ENCODE measurements at places on chromosomes 6 and 20.

DNA sequence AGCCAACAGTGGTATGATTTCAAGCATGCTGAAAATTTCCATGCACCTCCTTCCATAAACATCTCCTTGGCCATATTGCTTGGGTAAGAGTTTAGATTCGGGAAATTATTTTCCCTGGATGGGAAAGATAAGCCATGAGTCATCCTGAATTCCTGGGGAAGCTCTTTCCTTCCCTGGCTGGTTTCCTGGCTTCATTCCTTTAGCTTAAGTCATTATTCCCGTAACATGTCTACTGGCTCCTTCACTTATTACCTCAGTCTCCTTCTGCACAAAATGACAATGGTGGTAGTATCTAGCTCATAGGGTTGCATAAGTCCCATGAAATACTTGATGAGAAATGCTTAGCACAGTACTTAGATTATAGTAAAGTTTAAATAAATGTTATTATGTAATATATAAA lies 27.6 kb downstream of the TINAG start:
- no peak for DNase-seq

GRCh38 chr6:156780962-156781853 lies 4.0 kb downstream of the ARID1B start:
- no peak for DNase-seq

- DNase-seq: no peak
Observed at GRCh38 chr6:46642928-46643751, 9.5 kb downstream of the CYP39A1 start.

DNA sequence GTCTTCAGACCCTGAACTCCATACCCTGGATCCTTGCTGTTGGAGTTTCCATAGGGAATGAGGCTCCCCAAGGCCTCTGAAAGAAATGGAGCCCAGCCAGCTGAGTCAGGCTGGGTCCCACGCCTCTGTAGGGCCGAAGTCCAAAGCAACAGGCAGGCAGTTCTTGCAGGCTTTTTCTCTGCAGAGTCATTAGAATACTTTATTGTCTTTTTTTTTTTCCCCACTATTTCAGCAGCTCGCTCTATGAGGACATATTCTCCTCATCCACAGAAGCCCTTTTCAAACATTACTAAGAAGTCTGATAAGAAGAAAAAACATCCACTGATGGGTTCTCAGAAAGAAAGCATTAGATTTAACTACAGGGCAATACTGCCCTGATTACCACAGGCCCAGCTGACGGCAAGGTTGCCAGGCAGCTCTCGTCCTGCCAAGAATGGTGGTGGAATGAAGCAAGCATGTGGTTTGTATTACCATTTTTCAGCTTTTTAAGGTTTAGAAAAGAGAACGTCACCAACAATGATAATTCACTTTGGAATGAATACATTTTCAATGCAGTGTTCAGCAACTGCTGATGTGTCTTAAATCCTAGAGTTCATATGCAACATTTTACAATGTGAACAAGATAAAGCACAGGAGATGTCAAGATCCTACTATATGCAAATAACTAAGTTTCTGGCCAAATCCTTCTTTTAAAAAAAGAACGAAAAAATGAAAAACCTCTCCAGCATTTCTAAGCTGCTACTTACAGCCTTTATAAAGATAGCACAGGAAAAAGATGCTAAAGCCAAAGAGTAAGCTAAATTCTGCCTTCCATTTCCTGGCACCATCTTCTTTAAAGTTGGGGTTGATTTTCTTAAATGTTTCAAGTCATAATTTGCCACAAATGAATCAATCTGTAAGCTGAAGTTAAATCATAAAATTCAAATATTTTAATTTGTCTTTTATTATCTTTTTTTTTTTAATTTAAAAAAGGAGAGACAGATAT lies 223.6 kb upstream of the CITED2 start:
- DNase-seq: no peak

DNA sequence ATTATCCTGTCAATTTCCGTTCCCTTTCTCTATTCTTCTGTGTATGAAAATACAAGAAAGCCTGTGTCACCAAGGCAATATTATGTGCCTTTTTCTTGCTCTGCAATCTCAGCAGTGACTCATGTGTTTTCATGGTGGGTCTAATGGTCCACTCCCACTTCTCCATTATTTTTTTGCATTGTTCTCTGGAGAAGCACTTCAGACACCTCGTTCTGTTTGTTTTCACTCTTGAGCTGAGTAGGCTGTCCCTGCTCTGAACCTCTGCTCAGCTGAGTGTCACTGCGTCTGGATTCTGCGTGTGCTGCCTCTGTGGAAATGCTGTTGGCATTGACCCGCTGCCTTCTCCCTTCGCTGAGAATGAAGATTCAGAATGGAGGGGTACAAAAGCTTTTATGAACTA lies 230.6 kb downstream of the TMEM242 start:
- no peak for DNase-seq

DNA sequence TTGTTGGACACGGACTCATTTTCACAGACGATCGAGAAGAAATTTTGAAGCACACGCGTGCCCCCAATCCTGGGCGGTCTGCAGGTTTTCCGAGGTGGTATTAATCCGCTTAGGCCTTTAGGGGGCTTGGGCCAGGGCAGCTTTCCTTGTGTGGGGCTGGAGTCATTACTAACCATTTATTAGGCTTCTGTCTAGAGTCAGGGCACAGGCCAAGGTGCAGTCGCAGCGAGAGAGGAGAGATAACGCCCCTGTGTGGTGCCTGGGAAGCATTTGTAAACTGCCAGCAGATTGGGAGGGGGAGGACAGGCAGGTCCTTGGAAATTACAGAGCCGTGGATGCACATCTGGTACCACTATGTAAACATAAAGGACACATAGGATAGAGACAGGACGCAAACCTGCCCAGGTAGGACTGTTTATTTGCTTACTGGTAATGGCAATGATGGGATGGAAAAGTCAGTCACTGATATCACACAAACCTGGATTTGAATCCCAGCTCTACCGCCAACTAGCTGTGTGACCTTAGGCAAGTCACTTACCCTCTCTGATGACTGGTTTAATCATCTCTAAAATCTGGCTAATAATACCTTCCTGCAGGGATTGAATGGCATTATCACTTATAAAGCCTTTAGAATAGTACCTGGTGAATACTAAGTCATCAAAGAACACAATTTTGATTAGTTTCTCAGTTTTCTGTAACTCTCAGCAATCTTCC lies 76.4 kb downstream of the TMEM242 start:
- DNase-seq: no peak

- no peak for DNase-seq
Observed at GRCh38 chr6:127462376-127462775, 3.2 kb upstream of the KIAA0408 start.

DNA sequence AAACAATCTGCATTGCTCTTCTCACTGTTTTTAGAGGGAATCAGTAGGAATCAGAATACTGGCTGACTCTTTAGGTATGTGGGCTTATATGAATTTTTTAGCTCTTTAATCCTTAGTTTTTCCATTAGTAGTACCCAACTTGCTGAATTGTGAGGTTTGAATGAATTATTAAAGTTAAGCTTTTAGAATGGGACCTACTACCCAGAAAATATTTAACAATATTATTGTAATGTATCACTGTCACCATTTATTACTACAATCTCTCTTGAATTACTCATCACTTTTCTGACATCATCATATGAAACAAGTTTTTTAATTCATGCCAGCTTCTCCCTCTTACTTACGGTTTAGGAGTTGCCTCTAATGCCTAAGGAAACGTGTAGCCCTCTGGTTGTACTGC lies 212.7 kb downstream of the BCKDHB start:
- DNase-seq: no peak

- DNase-seq: no peak
Observed at GRCh38 chr20:33431797-33432381, 11.7 kb downstream of the SNTA1 start.

GRCh38 chr6:33984466-33985312 lies 161.2 kb downstream of the GRM4 start:
- no peak for DNase-seq

- DNase-seq: no peak
Observed at GRCh38 chr20:59971428-59971827, 13.2 kb downstream of the CDH26 start.

DNA sequence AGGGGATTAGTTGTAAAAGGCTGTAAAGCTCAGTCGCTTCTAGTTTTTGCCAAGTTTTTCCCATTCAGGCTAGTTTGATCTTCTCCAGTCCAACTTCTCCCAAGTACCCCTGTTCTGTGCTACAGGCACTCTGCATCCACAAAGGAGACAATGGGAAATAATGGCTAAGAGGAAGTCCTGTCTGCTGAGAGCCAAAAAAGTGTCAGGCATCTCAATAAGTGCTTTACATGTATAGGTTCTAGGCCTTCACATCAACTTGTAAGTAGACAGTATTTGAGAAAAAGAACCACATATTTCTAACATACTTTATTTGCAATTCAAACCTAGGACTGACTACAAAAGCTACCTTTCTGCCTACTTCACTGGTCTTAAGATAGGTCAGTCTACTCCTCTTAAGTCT lies 4.9 kb downstream of the HTR1B start:
- DNase-seq: no peak

DNA sequence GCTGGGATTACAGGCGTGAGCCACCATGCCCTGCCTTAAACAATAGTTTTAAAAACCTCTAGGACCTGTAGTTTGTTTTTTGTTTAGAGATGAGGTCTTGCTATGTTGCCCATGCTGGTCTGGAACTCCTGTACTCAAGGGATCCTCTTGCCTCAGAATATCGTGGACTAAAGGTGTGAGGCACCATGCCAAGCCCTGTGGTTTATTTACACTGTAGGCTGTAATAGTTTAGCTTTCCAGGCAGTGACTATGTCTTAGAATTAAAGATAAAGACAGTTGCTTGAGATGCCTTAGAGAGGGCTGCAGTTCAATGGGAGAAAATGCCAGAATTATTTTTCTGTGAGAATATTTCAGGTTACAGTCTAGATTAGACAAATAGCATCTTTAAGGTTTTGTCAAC lies 72.9 kb downstream of the SGK1 start:
- no peak for DNase-seq

DNA sequence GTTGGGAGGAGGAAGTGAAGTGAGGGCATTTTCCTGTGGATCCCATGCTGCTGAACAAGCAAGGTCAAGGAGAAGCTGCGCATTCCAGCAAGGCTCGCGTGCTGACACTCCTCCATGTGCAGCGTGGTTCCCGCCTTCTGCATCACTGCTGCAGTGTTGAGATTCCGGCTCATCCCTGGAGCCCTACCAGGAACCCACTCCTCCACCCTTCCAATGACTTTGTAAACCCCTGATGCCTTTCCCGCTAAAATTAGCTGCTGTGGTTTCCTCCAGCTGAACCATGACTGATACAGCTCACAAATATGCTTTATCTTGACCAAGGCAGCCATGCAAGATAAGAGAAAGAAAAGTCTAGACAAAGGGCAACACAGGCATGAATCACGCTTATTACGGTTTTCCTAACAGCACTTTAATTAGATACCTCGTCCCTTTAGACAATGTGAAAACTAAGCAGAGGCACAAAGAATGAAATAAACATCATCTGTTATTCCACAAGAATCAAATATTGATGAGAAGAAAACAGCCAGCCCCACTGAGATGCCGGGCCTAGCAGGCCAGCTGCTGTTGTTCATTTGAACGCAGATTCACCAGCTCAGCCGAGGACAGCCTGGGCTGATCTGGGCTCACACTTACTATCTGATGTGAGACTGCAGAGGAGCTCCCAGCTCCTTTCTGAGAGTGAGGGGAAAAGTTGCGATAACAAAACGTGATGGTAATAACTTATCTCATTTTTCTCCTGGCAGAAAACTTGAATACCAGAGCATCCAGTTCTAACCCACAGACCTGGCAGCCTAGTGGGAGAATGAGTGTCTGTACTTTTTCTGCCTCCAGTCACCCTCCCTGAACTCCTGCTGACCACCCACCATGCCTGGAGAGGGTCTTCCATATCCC lies 14.2 kb upstream of the BNIP5 start:
- DNase-seq: no peak

- no peak for DNase-seq
Observed at GRCh38 chr20:45892828-45893500, 1.8 kb downstream of the CTSA start.

GRCh38 chr20:40930561-40930960 lies 98.1 kb upstream of the TOP1 start:
- no peak for DNase-seq

DNA sequence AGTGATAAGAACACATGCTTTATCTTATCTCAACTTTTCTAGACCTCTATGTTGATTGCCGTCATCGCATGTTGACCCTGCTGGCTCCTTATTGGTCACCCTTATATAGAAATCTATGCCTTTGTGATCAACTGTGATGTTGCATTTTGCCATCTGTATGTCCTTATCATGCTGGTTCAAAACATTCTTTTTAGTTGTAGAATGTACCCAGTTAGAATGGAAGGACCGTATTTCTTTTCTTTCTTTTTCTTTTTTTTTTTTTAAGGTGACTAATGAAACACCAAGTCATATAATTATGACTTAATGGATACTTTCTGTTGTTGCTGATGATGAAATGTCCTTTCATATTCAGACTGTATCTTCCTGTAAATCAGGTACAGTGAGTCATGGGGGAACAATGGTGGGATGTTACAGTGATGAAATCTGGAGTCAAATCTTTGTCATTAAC lies 145.9 kb upstream of the CITED2 start:
- DNase-seq: no peak

GRCh38 chr6:45438849-45439406 lies 61.2 kb upstream of the SUPT3H start:
- no peak for DNase-seq

DNA sequence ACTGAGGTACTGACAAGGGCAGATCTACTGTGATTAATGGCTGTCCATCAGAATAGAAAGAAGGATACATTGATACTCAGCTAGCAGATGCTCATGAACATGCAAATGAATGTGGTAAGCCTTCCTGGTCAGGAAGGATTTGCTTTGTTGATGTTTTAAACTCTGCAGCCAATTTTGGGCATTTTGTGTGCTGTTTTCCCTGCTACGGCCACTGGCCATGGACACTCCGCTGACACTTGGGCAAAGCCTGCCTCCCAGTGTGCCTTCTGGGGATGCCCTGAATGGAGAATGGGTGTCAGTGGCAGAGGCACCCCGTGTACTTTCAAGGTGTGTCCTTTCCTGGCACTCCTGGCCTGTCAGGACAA lies 113.1 kb downstream of the SOBP start:
- no peak for DNase-seq

DNA sequence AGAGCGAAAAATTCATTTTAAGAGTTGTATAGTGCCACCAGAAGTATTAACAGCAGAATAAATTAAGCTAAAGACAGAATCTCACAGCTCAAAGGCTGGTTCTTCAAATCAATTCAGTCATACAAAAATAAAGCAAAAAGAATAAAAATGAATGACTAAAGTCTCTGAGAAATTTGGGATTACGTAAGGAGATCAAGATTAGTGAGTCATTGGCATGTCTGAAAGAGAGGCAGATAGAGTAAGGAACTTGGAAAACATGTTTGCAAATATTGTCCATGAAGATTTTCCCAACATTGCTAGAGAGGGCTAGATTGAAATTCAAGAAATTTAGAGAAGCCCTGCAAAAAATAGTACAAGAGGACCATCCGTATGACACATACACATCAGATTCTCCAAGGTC lies 1413.9 kb upstream of the ADGRB3 start:
- no peak for DNase-seq

DNA sequence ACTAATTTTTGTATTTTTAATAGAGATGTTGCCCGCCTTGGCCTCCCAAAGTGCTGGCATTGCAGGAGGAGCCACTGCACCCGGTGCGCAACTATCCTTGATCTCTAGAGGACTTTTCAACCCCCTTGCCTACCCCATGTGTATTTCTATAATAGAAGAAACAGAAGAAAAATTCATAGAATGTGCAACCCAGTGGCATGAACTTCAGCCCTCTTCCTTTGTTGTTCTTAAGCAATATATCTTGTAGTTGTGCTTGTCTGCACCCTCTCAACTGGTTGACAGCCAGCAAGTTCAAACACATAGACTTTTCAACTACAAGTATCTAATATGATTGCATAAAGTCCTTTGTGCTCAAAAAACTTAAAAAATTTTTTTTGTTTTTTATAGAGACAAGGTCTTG lies 72.3 kb upstream of the NCOA3 start:
- DNase-seq: no peak

Measured in activated CD4-positive, alpha-beta T cell treated with anti-CD3 and anti-CD28 coated beads for 24 hours (primary cell).